Mesenteric fat pad (tissue), 1 donor: ENCODE measurements at places on chromosomes 1 and 21. TPM values are rescaled to one million over a fixed set of nuclear protein-coding genes. Genes with fewer than 3 reads are reported as not detected.

Gene EPHA10
- not detected for total RNA-seq

DNA sequence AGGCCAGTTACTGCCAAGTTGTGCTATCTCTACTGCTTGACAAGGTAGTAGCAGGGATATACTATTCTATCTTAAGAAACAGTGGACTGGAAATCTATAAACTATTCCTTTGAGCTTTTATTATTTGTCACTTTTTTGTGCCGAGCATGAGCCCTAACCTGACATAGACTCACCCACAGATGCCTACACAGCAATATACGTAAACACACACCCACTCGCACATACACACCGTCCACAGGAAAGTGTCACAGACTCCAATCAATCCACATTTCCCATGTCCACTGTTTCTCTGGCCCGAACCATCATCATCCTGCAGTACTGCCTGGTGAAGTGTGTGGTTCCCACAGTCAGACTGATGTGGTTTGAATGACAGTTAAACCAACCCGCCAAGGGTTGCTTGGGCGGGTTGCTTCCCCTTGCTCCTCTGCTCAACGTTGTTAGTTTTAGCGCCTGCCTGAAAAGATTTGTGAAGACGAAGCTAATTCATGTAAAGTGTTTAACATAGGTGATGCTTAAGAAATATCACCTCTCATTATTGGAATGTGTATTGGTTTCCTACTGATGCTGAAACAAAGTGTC is 47.2 kb downstream of the ADAMTS1 start:
- DNase-seq: no peak

- DNase-seq: no peak
Observed at GRCh38 chr1:8055973-8056372, 29.9 kb upstream of the ERRFI1 start.

DNA sequence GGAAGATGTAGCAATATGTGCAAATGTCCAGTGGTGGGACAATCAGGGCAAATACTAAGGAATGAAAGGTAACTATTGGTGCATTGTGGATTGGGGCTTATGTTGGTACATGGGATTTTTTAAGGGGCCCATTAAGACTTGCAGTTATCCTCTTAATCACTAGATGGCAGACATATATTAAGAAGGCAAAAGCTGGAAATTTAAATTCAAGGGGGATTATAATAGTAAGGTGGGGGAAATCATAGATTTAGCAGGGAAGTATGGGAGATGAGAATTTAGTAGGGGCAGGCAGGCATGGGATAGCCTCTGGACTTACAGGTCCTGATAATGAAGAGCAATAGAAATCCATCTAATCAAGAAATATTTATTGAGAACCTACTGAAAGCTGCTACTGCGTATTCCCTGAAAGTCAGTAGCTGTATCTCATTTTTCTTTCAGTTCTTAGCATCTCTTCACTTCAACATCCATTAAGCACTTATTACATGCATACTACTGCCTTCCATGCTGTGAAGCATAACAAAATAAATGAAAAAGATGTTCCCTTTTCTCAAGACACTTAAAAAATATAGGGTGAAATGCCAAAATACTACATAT is 251.8 kb downstream of the CRB1 start:
- no peak for DNase-seq

Gene TRPM2
- total RNA-seq: 12.0 TPM

Gene ARID4B
- total RNA-seq: 25.2 TPM

Gene CHI3L1
- total RNA-seq: 346 TPM

- DNase-seq: no peak
Observed at GRCh38 chr1:92466683-92467352, 19.9 kb downstream of the GFI1 start.

Gene KCNN3
- total RNA-seq: 0.96 TPM

Gene A3GALT2
- total RNA-seq: not detected

Gene SYPL2
- total RNA-seq: 7.3 TPM

- DNase-seq: no peak
Observed at GRCh38 chr1:19477284-19478249, 7.8 kb downstream of the CAPZB start.

DNA sequence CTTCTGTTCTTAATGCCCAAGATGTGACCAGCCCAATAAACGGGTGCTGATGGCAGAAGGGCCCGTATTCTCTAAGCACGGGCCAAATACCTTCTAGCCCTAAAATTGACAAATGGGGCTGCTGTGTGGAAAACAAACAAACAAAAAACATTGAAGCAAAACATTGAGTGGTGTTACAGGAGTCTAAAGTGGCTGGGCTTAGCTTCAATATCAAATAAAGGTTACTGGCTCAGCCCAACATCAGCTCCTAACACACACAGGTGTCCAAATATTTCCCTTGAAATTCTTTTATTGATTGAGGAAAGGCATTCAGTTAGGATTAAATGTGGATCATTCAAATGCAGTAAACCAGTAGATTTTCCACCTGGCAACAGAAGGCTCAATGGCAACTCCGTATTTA is 13.3 kb upstream of the TTF2 start:
- no peak for DNase-seq

DNA sequence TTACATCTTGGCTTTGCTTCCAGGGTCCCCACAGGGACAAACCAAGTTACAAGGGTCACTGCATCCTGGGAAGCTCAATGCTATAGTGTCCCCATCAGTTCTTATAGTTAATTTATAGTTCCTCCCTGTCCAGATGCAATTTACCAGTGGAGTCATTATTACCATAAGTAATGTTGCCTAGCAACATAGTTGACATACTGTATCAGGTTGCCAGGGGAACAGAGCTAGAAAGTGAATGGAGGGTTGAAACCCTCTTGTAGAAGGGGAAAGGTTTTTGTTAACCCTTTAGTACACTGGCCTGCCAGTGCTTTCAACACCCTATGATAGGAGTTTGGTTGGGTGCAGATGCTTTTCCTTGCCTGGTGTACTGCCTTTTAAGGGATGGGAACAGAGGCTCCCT is 34.3 kb upstream of the TTC4 start:
- DNase-seq: no peak

- DNase-seq: no peak
Observed at GRCh38 chr21:39966786-39967185, 99.5 kb downstream of the PCP4 start.

Gene FCRL5
- 0.13 TPM for total RNA-seq

DNA sequence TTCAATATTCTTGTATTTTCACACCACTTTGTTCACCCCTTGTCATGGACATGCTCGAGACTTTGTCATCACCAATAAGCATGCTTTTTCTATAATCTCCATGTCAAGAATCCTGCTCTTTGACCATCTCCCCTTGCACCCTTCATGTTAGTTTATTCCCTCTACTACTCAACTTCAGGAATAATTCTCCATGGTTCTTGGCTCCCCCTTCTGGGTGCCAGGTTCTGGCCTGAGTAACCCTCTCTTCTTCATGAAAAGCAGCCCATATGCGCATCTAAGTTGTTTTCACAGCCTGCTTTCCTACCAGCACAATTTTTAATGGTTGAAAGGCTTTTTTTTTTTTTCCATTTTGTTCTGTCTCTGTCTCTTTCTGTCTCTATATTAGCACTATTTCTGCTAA is 160.7 kb downstream of the LEPR start:
- DNase-seq: no peak

- no peak for DNase-seq
Observed at GRCh38 chr1:222749927-222750326, 12.9 kb downstream of the FAM177B start.

- DNase-seq: no peak
Observed at GRCh38 chr1:97849345-97850340, 71.2 kb downstream of the DPYD start.

GRCh38 chr1:87388411-87388810 is 59.7 kb downstream of the LMO4 start:
- DNase-seq: no peak

DNA sequence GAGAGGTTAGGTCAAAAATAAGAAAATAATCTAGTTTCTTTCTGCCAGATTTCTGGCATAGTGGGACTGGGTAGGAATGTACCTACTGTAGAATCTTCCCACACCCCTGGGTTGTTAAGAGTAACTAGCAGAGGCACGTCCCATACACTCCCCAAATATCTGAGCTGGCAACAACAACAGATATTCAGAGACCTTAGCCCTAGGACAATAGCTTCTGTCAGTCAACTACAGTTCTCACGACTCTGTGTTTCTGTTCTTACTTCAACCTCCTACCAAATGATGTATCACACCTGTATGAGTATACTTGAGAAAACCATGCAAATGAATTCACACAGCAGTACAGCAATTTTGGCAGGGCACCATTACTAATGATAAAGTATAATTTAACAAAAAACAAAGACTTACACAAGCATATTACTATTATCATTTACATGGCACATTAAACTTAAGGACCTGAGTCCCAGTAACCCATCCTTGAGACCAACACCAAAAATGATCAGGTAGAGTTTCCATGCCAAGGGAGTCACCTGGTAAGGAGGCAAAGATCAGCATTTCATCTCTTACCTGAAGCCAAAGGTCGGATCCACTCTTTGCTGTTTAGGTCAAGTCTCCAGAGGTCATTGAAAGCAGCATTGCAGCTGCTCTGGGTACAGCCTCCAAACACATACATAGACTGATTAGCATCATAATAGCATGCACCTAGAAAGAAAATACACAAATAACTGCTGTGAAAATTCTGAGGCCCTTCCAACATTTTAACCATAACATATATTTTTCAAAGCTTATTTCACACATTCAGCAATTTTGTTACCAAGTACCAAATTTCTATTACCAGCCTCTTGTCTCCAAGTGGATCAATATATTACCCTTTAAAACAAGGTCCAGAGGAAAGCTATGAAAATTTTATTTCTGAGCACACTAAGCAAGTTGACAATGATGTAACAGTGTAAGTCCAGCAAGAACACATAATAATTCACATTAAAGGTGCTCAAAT is 57.5 kb upstream of the CPLANE2 start:
- no peak for DNase-seq

Gene S100A3
- 2.2 TPM for total RNA-seq

DNA sequence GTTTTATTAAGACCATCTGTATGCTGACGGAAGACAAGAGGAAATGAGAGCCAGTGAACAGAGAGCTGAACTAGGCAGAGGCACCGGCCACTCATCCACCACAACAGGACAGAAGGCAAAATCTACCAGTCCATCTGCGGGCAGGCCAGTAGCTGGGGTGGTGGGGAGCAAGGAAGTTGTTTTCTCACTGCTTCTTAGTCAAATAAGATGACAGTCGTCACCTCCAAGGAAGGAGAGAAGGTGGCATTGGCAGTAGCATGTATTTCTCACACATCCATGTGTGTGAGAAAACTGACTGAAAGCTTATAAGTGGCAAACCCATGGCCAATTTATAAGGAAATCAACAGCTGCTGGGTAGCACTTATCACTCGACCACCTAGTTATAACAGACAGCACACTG is 8.2 kb downstream of the TTC13 start:
- DNase-seq: no peak

GRCh38 chr1:167270349-167271092 is 49.8 kb downstream of the POU2F1 start:
- DNase-seq: no peak

DNA sequence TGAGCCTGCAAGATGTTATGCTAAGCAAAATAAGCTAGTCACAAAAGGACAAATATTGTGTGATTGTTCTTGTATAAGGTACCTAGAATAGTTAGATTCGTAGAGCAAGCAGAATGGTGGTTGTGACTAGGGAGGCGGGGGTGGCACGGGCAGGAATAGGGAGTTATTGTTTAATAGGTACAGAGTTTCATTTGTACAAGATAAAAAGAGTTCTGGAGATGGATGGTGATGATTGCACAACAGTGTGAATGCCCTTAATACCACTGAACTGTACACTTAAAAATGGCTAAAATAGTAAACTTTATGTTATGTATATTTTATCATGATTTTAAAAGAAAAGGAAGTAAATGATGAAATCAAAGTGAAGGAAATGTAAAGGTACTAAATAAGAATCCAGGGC is 20.6 kb downstream of the LRRC42 start:
- no peak for DNase-seq

Gene SFN
- total RNA-seq: 1.3 TPM

Gene COA6
- 28.0 TPM for total RNA-seq

Gene TTC34
- 0.35 TPM for total RNA-seq

DNA sequence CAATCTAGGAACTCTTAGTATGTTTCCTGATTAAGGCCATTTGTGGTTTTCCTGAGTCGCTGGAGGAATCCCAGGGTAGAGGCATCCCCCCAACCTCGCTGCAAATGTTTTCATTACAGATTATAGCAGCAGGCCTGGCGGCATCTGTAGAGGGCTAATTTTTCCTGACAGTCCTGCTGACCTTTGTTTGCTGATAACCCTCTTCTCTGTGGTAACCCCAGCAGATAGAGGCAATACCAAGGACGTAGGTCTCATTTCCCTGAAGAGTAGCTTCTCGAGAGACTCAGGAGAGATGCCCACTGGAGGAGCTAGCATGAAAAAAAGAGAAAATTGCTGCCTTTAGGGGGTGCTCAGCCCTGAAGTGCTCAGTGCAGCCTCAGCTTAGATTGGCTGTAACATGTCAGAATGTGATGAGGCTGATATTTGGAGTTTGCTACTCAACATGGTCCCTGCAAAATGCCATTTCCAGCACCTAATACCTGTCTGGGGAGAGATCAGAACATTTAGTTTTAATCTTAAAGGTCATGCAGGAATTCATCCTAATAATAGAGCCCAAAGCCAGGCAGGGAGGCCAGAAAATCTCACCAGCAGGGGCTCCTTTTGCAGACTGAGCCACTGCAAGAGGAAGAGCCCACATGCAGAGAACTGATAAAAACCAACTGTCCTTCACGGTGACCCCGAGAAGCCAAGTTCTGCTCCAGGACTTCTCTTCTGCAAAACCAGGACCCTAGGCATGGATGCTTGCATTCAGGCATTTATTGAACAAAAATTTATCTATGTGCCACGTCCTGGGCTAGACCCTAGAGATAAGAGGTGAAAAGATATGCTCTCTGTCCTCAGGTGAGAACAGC is 184.5 kb downstream of the KAZN start:
- DNase-seq: no peak

Gene BNIPL
- total RNA-seq: not detected

- DNase-seq: no peak
Observed at GRCh38 chr1:34696230-34696629, 58.6 kb upstream of the GJB5 start.

- no peak for DNase-seq
Observed at GRCh38 chr1:223832637-223832943, 13.2 kb downstream of the TP53BP2 start.

Gene POLR3GL
- total RNA-seq: 30.7 TPM

DNA sequence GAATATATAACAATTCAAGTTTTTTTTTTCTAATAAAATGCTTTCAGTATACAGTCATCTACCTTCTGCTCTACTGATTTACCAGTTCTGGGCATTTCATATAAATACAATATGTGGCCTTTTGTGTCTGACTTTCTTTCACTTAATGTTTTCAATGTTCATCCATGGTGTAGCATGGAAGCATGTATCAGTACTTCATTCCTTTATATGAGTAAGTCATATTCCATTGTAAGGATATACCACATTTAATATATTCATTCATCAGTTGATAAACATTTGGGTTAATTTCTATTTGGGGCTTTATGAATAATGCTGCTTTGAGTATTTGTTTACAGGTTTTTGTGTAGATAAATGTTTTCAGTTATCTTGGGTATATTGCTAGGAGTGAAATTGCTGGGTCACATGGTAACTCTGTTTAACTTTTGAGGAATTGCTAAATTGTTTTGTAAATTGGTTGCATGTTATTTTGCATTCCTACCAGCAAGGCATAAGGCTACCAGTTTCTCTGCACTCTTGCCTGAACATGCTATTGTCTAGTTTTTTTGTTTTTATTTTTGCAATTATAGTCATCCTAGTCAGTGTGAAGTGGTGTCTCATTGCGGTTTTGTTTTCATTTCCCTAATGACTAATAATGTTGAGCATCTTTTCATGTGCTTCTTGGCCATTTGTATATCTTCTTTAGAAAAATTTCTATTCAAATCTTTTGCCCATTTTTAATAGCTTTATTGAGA is 206.1 kb downstream of the TM2D1 start:
- no peak for DNase-seq

- DNase-seq: no peak
Observed at GRCh38 chr1:30321246-30321910, 402.0 kb downstream of the MATN1 start.
